Stimulated activated naive CD4-positive, alpha-beta T cell treated with Interleukin-2 at 50 U/mL for 16 hours (primary cell): ENCODE measurements at places on chromosomes 16 and 17.

GRCh38 chr16:68664297-68664696 is 19.2 kb downstream of the CDH3 start:
- DNase-seq = no peak

DNA sequence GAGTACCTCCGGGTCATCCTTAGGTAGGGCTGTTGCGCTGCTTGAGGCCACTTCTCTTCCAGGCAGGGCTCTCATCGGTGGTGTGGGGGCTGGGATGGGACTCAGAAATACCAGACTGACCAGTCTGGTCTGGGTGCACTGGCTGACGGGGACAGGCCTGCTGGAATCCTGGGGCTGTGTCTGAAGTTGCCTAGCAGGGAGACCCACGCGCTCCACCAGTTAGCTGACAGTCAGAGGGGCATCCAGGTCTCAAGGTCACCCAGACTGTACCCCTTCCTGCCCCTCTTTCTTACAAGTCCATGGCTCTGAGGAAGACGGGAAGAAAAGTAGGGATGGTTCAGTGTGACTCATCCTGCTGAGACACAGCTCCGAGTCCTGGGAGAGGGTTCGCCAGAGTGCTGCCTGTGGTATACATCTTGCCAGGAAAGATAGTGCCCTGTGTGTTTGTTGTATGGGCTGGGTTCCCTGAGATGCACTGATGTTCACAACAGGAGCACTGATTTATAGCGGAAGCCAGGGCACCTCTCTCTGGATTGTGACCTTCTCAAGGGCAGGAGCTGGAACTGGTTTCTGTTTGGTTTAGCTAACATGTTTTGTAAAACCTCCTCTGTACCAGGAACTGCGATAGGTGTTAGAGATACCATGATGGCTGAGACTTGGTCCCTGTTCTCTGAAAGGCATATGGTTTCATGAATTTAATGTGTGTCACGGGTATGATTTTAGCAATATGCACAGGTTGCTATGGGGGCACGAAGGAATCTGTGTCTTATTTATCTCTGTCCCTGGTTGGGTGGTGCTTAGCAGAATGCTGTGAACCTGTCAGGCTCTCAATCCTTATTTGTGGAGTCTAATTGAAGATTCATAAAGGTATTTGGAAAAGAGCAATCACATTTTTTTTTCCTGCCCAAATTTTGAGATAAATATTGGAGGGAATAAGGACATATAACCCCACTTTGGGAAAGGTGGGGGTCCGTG is 97.5 kb downstream of the OR1D5 start:
- no peak for DNase-seq

- no peak for DNase-seq
Measured at GRCh38 chr17:77266891-77267341, 126.1 kb downstream of the SEC14L1 start.

DNA sequence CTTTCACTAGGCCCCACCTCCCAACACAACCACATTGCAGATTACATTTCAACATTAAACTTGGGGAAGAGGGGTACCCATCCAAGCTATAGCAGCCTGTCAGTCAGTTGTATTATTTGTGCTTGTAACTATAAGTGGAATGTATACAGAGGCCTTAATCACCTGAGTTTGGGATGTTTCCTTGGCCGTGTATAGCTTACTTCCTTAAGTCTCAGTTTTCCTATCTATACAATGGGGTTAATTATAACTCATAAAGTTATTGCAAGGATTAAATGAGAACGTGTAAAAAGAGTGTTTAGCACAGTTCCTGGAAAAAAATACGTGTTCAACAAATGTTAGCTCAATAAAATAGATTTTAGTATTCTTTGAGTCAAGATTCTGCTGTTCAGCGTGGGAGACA is 165.5 kb upstream of the FAM20A start:
- no peak for DNase-seq

GRCh38 chr16:81581107-81581506 is 136.5 kb downstream of the CMIP start:
- DNase-seq = no peak

DNA sequence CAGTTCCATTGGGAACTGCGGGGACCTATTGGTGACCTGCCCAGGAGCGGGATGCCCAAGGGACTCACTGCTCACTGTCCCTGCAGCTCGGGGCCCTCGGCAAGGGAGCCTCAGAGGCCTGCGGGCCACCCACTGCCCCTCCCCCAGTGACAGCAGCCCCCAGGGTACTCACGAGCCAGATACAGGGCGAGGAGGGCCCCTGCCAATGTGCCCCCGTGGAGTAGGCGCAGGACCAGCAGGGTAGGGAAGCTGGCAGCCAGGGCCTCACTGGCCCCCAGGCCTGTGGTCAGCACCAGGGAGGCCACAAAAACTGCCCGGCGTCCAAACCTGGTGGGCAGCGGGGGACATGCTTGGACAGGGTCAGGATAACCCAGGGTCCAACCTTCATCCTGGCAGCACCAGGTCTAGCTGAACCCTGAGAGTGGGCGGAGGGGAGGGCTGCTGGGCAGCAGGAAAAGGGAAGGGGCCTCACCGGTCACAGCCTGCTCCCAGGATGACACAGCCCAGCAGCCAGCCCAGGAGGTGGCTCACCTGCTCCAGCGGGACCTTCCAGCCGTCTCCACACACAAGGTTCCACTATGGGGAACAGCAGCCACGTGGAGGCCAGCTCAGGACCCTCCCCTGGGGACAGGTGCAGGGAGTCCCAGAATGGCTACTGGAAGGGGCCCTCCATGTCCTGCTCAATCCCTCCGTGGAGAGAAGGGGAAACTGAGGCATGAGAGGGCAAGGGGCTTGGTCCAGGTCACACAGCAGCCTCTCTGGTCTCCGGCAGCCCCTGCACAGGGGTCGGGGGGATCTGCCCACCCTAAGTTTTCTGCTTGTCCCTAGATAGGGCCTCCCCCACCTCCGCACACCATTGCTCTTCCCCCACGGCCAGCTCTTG is 855 bp downstream of the SLC22A31 start:
- no peak for DNase-seq

GRCh38 chr17:59893676-59894100 is 767 bp downstream of the RPS6KB1 start:
- no peak for DNase-seq

GRCh38 chr16:88468275-88469129 is 15.4 kb downstream of the ZFPM1 start:
- DNase-seq = peak; percentile 29

- no peak for DNase-seq
Measured at GRCh38 chr17:34996422-34997285, 16.3 kb downstream of the LIG3 start.

- DNase-seq = no peak
Measured at GRCh38 chr17:30273373-30273772, 18.4 kb downstream of the BLMH start.

DNA sequence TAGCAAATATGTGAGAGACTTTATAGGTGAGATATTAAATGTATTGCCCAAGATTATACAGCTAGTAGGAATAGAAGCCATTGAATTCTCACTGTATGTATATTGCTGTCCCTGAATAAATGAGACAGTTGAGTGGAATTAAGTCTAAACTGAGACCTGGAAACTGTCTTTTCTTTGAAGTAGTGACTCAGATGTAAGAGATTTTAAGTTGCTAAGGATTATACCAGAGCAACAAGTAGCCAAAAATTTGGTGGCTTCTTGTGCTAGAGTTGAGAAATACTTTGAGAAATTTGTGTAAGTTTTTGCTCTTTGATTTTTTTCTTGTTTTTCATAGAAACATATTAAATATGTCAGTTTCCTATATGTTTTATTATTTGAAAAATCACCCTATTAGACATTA is 58.7 kb downstream of the TANC2 start:
- no peak for DNase-seq
